ENCODE measurements at places on chromosomes 11 and 22. TPM values are rescaled to one million over a fixed set of nuclear protein-coding genes. Genes with fewer than 3 reads are reported as not detected.

Gene GAL
- 0.18 TPM for polyA plus RNA-seq

Gene OR8H3
- polyA plus RNA-seq: not detected

Gene SLC22A24
- polyA plus RNA-seq: 0.17 TPM

Gene TMEM191B
- not detected for polyA plus RNA-seq

Gene OR8J3
- not detected for polyA plus RNA-seq

Gene CDC42BPG
- polyA plus RNA-seq: 8.1 TPM

Gene SLC37A2
- 1.9 TPM for polyA plus RNA-seq

Gene OR56A4
- 0.05 TPM for polyA plus RNA-seq

Gene CRYBA4
- not detected for polyA plus RNA-seq

Gene SYT9
- 4.8 TPM for polyA plus RNA-seq

Gene ACR
- polyA plus RNA-seq: 0.60 TPM

Gene TMEM258
- polyA plus RNA-seq: 151 TPM

Gene LRRC56
- polyA plus RNA-seq: 6.1 TPM

Gene SMIM38
- 0.37 TPM for polyA plus RNA-seq

Gene CHRNA10
- polyA plus RNA-seq: 3.4 TPM

Gene SLC43A3
- 19.8 TPM for polyA plus RNA-seq

Gene SCUBE1
- 7.3 TPM for polyA plus RNA-seq

Gene TRIM29
- polyA plus RNA-seq: 1.2 TPM

Gene KRTAP5-7
- 0.10 TPM for polyA plus RNA-seq

Gene FOLR1
- polyA plus RNA-seq: 52.6 TPM

Gene C11orf87
- polyA plus RNA-seq: 0.29 TPM

Gene TBX1
- 0.41 TPM for polyA plus RNA-seq

Gene SCN3B
- 1.4 TPM for polyA plus RNA-seq

Gene RASGRP2
- polyA plus RNA-seq: 5.2 TPM

Gene ADAMTS15
- 60.3 TPM for polyA plus RNA-seq

Gene MYOD1
- not detected for polyA plus RNA-seq

Gene KREMEN1
- polyA plus RNA-seq: 23.5 TPM
